Neural crest cell (in vitro differentiated cells): ENCODE measurements at places on chromosomes 13 and 19. TPM values are rescaled to one million over a fixed set of nuclear protein-coding genes. Genes with fewer than 3 reads are reported as not detected.

DNA sequence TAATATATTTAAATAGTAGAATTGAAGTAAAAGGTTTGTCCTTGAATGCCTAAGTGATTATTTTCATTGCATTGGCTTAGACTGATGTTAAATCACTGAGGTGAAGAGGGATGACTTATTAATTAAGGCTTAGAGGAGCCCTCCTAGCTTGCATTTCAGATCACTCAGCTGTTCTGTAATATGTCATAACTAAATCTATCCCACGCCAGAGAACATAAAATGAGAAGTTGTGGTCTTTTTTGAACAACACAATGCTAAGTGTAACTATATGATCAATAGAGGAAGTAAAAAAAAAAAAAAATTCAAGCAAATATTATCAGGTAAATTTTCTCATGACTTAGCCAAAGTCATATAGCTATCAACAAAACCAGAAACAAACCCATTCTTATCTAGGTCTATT, 752.2 kb downstream of the GPC5 start:
- no peaks in the 10 kb centered on the region for H3K36me3 ChIP-seq
- H3K27me3 ChIP-seq = peaks cover 3% of the 10 kb centered on the region
- no peak for DNase-seq
- no peak overlapping the region for H3K27ac ChIP-seq

ACP7 gene
- total RNA-seq = not detected in 2 replicates

FBXL12 gene
- total RNA-seq = 32.7 and 33.1 TPM in 2 replicates

GRCh38 chr13:73274147-73274546, 215.3 kb downstream of the KLF5 start:
- no peaks in the 10 kb centered on the region for H3K4me1 ChIP-seq
- no peaks in the 10 kb centered on the region for H3K27me3 ChIP-seq
- no peak for DNase-seq
- no peak overlapping the region for H3K4me3 ChIP-seq

DNA sequence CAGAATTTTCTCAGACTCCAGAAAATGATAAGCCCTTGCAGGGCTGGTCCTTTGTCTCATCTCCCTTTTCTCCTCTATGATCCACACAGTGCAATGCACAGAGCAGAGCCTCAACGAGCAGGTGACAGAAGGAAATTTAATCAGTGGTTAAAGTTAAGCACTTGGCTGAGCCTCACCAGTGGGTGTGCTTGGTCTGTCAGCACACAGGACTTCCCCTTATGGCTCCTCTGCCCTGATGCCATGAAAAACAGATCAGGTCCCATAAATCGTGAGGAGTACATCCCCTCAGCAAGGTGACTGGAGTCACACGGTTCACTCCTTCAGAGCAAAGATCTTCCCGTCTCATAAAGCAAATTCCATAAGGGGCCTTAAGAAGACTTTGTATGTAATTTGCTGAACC, 818.2 kb downstream of the UQCRFS1 start:
- H3K36me3 ChIP-seq = no peaks in the 10 kb centered on the region
- no peak overlapping the region for H3K27ac ChIP-seq
- no peak for DNase-seq
- H3K4me3 ChIP-seq = no peak overlapping the region

DNA sequence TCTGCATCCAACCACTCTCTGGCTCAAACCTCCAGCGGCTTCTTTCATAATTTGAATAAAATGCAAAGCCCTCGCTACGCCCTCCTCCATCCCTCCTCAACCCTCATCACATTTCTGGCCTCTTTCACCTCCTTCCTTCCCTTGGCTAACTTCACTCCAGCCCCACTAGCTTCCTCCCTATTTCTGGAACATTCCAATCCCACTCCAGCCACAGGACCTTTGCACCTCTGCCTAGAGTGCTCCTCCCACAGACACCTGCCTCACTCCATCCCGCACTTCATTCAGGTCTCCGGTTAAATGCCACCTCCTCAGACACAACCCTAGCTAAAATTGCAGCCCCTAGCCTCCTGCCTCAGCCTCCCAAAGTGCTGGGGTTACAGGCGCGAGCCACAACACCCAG, 7.9 kb upstream of the DPF1 start:
- no peaks in the 10 kb centered on the region for H3K36me3 ChIP-seq
- H3K4me1 ChIP-seq = peaks cover 23% of the 10 kb centered on the region
- no peak overlapping the region for H3K27ac ChIP-seq
- no peak for DNase-seq
- peaks cover 26% of the 10 kb centered on the region for H3K27me3 ChIP-seq

FAM216B gene
- not detected in 2 replicates for total RNA-seq

DNA sequence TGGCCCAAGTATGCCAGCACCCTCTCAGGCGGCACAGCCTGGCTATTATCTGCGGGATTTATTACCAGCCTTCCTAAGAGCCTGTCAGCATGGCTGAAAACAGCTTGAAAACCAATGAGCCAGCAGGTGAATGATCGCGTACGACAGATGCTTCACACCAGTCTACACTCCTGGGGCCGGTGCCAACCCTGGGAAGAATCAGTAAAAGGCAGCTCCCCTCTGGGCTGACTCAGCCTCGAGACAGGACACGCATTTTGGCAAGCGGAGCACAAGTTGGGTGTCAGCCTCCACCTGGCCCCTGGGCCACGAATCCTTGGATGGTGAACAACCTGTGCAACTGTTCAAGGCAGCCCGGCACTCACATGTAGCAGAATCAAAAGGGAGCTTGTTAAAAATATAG, 15.6 kb downstream of the EMP3 start:
- no peaks in the 10 kb centered on the region for H3K36me3 ChIP-seq
- no peak for DNase-seq
- H3K27me3 ChIP-seq = no peaks in the 10 kb centered on the region
- no peak overlapping the region for H3K27ac ChIP-seq
- no peak overlapping the region for H3K4me3 ChIP-seq

- DNase-seq = no peak
- H3K4me1 ChIP-seq = no peaks in the 10 kb centered on the region
- no peaks in the 10 kb centered on the region for H3K36me3 ChIP-seq
Observed at GRCh38 chr13:48210178-48210577, 22.8 kb upstream of the ITM2B start.

- H3K27ac ChIP-seq = no peak overlapping the region
- no peak overlapping the region for H3K4me3 ChIP-seq
- H3K27me3 ChIP-seq = no peaks in the 10 kb centered on the region
- peaks cover 12% of the 10 kb centered on the region for H3K4me1 ChIP-seq
- DNase-seq = no peak
Observed at GRCh38 chr13:93375491-93375890, 148.9 kb downstream of the GPC6 start.

TMEM272 gene
- total RNA-seq = 0.26 TPM in 1 of 2 replicates, not detected in the other

KLK3 gene
- total RNA-seq = not detected in 2 replicates

KLK14 gene
- 0.26 and 0.75 TPM in 2 replicates for total RNA-seq

GRCh38 chr13:110046811-110047210, 260.1 kb downstream of the COL4A1 start:
- peaks cover 11% of the 10 kb centered on the region for H3K27me3 ChIP-seq
- H3K4me1 ChIP-seq = peaks cover 12% of the 10 kb centered on the region
- H3K27ac ChIP-seq = no peak overlapping the region
- no peak overlapping the region for H3K4me3 ChIP-seq
- H3K36me3 ChIP-seq = peaks cover 3% of the 10 kb centered on the region

DNA sequence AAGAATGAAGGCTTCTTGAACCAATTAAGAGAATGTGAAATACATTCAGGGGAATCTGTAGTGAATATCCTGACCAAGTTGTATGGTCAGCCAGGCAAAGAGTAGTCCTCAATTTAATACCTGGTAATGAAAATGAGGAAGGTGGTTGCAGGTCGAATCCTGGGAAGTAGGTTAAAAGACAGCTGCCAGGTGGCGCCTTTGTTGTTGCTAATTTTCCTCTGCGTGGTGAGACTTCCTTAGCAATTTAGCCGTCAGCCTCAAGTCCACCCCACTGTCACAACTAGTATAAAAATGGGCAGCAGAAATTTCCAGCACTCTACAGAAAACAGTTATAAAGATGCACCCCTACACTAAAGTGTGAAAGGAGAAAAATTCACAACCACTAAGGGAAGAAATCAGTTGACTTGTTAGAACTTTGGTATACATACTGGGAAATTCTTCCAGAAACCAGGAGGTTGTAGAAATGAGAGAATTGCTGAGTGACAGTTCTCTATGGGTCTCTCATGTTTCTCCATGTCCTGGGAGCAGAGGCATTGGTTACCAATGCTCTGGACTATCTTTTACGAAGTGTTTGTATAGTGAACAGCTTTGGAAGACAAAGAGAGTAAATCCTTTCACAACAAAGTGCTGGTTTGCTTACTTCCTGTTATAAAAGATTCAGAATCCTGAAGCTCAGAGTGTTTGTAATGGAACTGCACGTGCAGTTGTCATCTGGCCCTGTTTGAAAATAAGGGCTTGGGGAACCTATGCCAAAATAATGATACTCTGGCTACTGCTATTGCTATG, 235.9 kb downstream of the NHLRC3 start:
- H3K27ac ChIP-seq = no peak overlapping the region
- DNase-seq = no peak
- peaks cover 15% of the 10 kb centered on the region for H3K4me1 ChIP-seq
- no peaks in the 10 kb centered on the region for H3K36me3 ChIP-seq
- no peak overlapping the region for H3K4me3 ChIP-seq
- no peaks in the 10 kb centered on the region for H3K27me3 ChIP-seq

DNA sequence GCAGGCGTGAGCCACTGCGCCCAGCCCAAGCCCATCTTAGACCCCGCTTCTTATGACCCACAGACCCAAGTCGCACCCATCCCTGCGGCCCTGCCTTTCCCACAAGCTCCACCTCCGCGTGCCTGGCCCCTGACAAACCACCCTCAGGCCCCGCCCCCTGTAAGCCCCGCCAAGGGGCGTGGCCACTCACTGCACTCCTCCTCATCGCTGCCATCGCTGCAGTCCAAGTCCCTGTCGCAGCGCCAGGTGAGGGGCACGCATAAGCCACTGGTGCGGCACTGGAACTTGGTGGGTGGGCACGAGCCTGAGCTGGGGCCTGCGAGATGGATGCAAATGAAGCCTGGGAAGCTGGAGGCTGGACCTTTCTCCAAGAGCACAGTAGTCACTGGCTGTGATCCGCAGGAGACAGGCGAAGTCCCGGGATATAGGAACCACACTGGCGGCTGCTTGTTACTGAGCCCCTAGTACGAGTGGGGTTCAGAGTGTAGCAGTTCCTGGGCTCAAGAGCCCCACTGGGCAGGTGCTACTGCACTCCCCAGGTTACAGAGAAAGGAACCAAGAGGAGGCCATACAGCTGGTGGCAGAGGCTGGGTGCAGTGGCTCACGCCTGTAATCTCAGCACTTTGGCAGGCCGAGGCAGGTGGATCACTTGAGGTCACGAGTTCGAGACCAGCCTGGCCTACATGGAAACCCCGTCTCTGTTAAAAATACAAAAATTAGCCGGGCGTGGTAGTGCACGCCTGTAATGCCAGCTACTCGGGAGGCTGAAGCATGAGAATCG, 3.1 kb downstream of the CD320 start:
- H3K27ac ChIP-seq = no peak overlapping the region
- peak; percentile 50 for DNase-seq
- H3K27me3 ChIP-seq = no peaks in the 10 kb centered on the region

GRCh38 chr19:56133858-56134653, 7.0 kb upstream of the ZNF444 start:
- H3K4me1 ChIP-seq = peaks cover 8% of the 10 kb centered on the region
- no peaks in the 10 kb centered on the region for H3K36me3 ChIP-seq
- DNase-seq = no peak
- H3K27ac ChIP-seq = no peak overlapping the region
- H3K27me3 ChIP-seq = no peaks in the 10 kb centered on the region

DNA sequence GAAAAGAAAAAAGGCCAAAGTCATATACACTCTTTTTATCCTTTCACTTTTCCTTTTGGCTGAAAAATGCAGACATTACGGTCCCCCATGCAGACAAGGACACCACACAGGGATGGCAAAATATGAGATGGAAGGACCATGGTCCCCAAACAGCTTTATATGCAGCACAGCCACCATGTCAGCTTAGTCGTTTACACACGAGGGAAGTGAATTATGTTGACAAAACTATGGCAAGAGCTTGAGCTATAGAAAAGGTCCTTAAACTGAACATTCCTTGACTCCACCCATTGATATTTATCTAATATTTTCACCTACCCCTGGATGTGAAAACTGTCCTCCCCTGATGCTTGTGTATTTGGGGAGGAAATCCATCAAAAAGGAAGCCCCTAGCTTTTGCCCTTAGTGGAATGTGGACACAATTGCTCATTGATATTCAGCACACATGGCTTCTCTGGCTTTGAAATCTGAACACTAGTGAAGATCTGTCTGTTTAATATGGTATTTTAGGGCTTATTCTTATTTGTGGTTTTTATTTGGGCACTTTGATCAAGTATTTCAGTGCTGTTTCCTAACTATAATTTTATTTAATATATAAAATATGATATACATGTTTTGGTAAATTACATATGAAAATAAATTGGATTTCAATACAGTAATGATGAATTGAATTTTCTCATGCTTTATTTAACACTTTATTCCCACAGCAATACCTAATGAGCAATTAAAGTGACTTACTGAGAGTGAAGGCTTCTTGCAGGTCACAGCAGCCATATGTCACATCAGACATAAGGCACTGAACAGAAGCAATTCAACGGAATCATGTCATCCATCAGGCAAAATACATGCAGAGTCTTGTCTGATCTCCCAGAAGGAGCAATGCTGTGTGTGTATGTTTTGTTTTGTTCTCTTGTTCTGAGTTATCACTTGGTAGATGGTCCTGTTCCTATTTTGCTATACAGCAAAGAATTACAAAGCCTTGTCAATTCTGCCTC, 6.8 kb upstream of the GTF2F2 start:
- no peak for DNase-seq
- H3K4me3 ChIP-seq = no peak overlapping the region
- H3K36me3 ChIP-seq = no peaks in the 10 kb centered on the region
- no peaks in the 10 kb centered on the region for H3K27me3 ChIP-seq
- H3K4me1 ChIP-seq = peaks cover 11% of the 10 kb centered on the region

CASP14 gene
- total RNA-seq = not detected in 2 replicates

- H3K4me3 ChIP-seq = no peak overlapping the region
- no peaks in the 10 kb centered on the region for H3K36me3 ChIP-seq
- DNase-seq = no peak
- H3K27me3 ChIP-seq = no peaks in the 10 kb centered on the region
- H3K27ac ChIP-seq = no peak overlapping the region
Observed at GRCh38 chr13:40569024-40569350, 97.5 kb downstream of the FOXO1 start.

COLGALT1 gene
- total RNA-seq = 78.4 and 81.7 TPM in 2 replicates

DNA sequence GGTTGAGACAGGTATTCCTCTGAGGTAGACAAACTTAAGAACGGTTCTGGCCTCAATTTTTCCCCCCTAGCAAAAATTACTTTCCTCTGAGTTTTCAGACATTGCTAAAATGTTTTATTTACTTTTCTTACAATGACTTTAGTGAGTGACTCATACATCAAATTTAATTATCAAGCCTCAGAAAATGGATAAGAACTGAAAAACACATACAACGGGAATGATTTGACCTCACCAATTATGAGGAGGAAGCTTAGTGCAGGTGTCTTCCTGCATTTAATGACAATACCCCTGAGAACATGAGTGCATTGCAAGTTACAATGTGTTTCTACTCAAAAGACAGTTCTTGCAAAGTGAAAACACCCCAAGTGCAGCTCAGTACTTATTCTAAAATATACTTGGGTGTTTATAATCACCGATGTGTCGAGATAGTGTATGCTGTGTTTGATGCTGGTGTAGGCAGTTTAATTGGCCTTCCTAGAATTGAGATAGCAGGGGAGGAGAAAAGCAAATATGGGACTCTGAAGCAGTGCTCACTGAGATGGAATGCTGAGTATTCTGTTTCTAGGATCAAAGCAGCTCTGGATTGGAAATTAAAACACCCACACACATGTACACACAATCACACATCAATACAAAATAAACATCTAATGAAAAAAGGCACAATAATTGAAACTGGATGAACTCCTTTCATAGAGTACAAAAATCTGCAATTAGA, 189.5 kb upstream of the SLC10A2 start:
- DNase-seq = no peak
- H3K27me3 ChIP-seq = no peaks in the 10 kb centered on the region
- no peak overlapping the region for H3K4me3 ChIP-seq
- H3K4me1 ChIP-seq = no peaks in the 10 kb centered on the region
- no peaks in the 10 kb centered on the region for H3K36me3 ChIP-seq
